ENCODE measurements at places on chromosomes 6 and 20.

GRCh38 chr20:23541330-23541729 is 27.0 kb downstream of the CST9L start:
- DNase-seq, result no peak

GRCh38 chr6:45801471-45802289 is 214.0 kb downstream of the CLIC5 start:
- no peak for DNase-seq

- DNase-seq, result no peak
Measured at GRCh38 chr6:50451826-50452400, 261.4 kb upstream of the TFAP2D start.

- no peak for DNase-seq
Measured at GRCh38 chr20:17012546-17013226, 214.2 kb upstream of the PCSK2 start.

GRCh38 chr6:31896856-31897611 is 464 bp downstream of the EHMT2 start:
- DNase-seq, result no peak

GRCh38 chr20:38804682-38805501 is 605 bp upstream of the PPP1R16B start:
- no peak for DNase-seq

GRCh38 chr20:19747903-19748302 is 10.2 kb upstream of the RIN2 start:
- DNase-seq, result no peak

All from cortex of kidney (tissue), 1 donor.